ENCODE measurements at places on chromosomes 12 and 14.

GRCh38 chr12:16350682-16351081 lies 3.2 kb downstream of the MGST1 start:
- no peak for DNase-seq

GRCh38 chr12:11793921-11794710 lies 144.6 kb downstream of the ETV6 start:
- no peak for DNase-seq

GRCh38 chr12:116065606-116066005 lies 211.9 kb downstream of the MED13L start:
- no peak for DNase-seq

DNA sequence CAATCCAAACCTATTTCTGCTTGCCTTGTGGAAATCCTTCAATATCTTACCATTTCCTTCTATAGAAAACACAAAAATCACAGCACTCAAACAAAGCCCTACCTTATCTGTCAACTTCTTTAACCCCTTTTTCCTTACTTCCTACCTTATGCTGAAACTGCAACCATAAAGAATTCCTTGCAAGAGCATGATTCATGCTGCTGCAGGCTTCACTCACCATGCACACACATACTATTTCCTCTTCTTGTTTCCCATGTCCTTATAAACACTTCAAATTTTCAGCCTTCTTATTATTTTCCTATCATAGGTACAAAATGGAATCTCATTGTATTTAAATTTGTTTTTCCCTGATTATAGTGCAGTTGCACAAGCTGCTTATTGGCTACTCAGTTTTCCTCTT lies 23.3 kb downstream of the LMNTD1 start:
- DNase-seq = no peak

GRCh38 chr12:85711735-85712390 lies 124.3 kb downstream of the RASSF9 start:
- no peak for DNase-seq

DNA sequence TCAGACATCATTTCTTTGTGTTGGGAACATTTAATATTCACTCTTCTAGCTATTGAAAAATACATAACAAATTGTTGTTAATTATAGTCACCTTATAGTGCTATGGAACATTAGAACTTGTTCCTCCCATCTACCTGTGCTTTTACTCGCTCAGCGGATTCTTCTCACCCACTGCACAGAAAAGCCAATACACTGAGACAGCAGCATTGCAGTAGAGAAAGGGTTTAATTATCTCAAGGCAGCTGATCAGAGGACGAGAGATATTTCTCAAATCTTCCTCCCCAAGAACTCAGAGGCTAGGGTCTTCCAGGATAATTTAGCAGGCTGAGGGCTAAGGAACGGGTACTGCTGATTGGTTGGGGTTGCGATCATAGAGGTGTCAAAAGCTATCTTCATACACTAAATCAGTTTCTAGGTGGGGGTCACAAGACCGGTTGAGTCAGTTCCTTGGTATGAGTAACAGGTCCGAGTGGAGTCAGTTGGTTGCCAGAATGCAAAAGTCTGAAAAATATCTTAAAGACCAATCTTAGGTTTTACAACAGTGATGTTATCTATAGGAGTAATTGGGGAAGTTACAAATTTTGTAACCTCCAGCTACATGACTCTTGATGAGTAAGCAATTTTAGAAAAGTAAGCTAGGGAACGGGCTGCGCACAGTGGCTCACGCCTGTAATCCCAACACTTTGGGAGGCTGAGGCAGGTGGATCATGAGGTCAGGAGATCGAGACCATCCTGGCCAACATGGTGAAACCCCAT lies 173.1 kb downstream of the FBXL14 start:
- DNase-seq = no peak

GRCh38 chr12:94322346-94322745 lies 137.3 kb downstream of the CEP83 start:
- DNase-seq = no peak

DNA sequence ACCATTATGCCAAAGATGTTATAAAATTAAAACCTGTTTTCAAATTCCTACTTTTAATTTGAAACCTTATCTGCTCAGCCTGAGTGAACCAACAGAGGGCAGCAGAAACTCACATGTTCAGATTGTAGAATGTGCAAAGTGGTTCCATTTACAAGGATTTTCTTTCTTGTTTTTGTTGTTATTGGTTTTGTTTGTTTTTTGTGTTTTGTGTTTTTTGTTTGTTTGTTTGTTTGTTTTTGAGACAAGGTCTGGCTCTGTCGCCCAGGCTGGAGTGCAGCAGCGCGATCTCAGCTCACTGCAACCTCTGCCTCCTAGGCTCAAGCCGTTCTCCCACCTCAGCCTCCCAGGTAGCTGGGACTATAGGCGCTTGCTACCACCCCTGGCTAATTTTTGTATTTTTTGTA lies 22.8 kb upstream of the GARIN2 start:
- no peak for DNase-seq

GRCh38 chr12:70605976-70606375 lies 31.3 kb downstream of the PTPRB start:
- DNase-seq = no peak

GRCh38 chr12:108455706-108456105 lies 59.4 kb upstream of the FICD start:
- no peak for DNase-seq

GRCh38 chr12:95262808-95263207 lies 45.2 kb downstream of the VEZT start:
- no peak for DNase-seq

- no peak for DNase-seq
These were observed 39.0 kb downstream of the DCAF4 start for GRCh38 chr14:72965249-72965648.

GRCh38 chr12:45010059-45010458 lies 40.8 kb downstream of the DBX2 start:
- no peak for DNase-seq

- DNase-seq = no peak
These were observed 2.1 kb downstream of the KRT84 start for GRCh38 chr12:52383331-52383730.

GRCh38 chr12:89461649-89462612 lies 62.7 kb downstream of the GALNT4 start:
- peak; percentile 74 for DNase-seq

DNA sequence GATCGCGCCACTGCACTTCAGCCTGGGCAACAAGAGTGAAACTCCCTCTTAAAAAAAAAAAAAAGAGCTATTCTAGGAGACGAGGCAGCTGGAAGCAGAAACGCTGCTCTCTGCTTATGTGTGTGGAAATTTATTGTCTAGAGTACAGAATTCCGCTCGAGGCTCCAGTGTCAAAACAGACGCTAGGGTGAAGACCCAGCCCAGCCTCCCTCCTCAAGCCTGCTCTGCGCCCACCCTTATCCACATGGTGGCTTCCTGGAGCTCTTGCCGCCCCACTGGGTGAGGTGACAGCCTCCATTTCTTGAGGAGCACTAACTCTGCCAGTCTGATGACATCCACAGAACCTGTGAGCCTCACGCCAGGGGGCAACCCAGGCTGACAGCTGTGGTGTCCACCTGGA lies 49.5 kb upstream of the DLK1 start:
- no peak for DNase-seq

DNA sequence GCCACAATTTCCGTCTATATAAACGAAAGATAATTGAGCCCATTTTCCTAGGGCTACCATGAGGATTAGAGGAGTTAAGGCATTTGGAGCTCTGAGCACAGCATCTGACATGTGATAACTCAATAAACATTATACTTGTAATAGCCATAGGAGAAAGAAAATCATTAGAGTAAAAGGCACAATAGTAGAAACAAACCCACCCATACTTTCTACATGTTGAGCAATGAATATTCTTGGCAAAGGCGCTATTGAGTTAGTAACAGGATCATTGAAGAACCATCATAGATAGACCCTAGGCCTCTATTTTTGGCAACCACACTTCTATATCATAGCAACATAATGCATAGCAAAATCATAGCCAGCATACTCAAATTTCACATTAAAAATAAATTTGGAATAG lies 664.1 kb downstream of the NOVA1 start:
- DNase-seq = no peak

- peak; percentile 64 for DNase-seq
These were observed 98.9 kb downstream of the RBM19 start for GRCh38 chr12:113867258-113867657.

GRCh38 chr14:63960926-63961567 lies 108.2 kb downstream of the SYNE2 start:
- DNase-seq = no peak

GRCh38 chr14:97233319-97233985 lies 436.3 kb downstream of the VRK1 start:
- no peak for DNase-seq

DNA sequence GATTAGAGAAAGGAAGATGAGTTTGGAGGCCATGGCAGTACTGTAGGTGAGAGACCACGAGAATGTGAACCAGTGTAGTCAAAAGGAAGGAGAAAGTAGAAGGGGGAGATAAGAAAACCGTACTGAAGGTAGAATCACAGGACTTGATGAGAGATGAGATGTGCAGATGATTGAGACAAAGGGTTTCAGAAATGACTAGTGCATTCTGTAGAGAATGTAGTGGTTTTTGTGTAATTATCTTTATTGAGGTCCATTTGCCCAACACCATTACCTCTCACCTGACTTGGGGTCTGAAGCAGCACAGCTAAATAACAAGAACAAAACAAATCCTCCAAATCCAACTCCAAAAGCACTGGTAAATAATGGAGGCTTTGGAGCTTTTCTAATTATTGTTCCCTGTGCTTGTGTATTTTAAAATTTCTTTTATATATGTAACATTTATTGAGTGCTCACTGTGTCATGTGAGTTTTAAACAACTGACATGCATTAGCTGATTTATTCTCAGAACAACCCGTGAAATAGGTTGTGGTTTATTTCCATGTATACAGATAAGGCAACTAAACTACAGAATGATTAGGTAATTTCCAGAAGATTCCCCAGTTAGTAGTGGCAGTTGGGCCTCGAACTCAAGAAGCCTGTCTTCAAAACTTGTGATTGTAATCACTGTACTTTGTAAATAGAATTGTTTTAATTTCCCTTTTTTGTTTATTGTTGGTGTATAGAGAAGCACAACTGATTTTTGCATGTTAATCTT lies 390.0 kb downstream of the AEBP2 start:
- DNase-seq = no peak
